Aorta (tissue), 5 donors: ENCODE measurements at places on chromosomes 2 and 18. TPM values are rescaled to one million over a fixed set of nuclear protein-coding genes. Genes with fewer than 3 reads are reported as not detected.
A peak's percentile ranks its signal among the peaks of the same experiment; 100 is the strongest.

Gene ANKRD30BL
- not detected for total RNA-seq

Gene DSC3
- 2.3 TPM for total RNA-seq

Gene CLEC4F
- total RNA-seq, result 0.72 TPM

Gene PAX3
- total RNA-seq, result 0.60 TPM

Gene BCL11A
- 0.97 TPM for total RNA-seq

Gene RGPD3
- total RNA-seq, result not detected

Gene POLE4
- 59.3 TPM for total RNA-seq

Gene MYCN
- 2.1 TPM for total RNA-seq

Gene USP34
- 128 TPM for total RNA-seq

GRCh38 chr2:237978058-237978712 is 11.4 kb downstream of the UBE2F start:
- H3K4me1 ChIP-seq, result no peaks in the 10 kb centered on the region
- peak; percentile 61 for DNase-seq
- no peaks in the 10 kb centered on the region for H3K36me3 ChIP-seq

DNA sequence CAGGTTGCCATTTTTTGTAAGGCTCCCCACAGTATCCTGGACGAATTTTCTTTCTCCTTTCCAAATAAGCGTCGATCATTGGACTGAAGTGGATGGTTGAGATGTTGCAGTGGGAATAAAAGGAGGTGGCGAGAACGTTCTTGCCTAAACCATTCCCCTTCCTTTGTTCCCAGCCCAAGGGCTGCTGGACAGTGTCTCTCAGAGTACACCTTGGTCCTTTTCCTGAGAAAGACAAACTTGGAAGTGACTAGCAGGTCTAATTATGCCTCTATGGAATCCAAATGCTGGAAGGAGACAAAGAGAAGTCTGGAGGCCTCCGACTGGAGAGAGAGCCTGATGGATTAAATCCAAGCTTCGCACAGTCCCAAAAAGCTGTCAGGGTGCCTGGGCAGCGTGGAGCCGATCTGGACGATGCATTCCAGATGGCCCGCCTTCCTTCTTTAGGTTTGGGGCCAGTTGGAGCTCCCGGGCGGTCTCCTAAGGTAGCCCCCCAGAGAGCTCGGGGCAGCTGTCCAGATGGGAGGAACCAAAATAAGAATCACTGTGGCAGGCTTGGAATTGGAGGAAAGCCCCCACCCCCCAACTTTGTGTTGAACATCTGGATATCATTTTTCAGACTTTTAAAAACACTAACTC is 186.8 kb downstream of the TMEM247 start:
- peaks cover 11% of the 10 kb centered on the region for H3K4me1 ChIP-seq
- H3K36me3 ChIP-seq, result no peaks in the 10 kb centered on the region
- H3K27ac ChIP-seq, result peak overlapping the region; percentile 6
- no peak overlapping the region for H3K4me3 ChIP-seq
- no peaks in the 10 kb centered on the region for H3K27me3 ChIP-seq
- peak; percentile 67 for DNase-seq

DNA sequence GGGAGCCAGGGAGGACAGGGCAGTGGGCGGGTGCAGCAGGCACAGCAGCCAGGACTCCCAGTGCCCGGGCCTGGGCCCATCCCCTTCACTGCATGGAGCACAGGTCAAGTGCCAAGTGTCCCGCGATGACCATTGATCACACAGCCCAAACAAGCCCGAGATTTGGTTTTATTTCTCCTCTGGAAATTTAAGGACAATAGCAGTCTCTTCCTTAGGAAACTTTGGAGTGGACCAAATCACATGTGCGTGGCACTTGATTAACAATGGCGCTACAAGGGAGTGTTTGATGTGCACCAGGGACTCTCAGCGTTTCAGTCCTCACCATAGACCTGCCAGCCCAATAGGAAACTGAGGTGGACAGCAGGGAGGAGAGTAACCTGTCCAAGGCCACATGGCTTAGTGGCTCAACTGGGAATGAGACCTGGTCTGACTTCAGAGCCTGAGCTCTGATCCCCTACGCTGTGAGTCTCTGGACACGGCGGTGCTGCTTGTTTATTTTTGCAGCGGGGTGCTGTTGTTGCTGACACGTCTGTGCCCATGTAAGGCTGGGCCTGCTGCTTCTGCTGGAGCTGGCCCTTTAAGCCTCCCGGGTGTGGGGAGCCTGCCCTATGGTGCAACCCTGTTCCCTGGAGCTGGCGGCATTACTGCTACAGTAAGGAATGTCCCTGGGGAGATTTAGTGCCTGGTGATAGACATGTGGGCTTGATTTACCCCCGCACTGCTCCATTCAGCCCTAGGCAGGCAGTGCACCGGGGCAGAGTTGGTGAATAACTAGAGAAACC is 194.2 kb downstream of the INHBB start:
- no peaks in the 10 kb centered on the region for H3K4me1 ChIP-seq
- no peaks in the 10 kb centered on the region for H3K36me3 ChIP-seq

DNA sequence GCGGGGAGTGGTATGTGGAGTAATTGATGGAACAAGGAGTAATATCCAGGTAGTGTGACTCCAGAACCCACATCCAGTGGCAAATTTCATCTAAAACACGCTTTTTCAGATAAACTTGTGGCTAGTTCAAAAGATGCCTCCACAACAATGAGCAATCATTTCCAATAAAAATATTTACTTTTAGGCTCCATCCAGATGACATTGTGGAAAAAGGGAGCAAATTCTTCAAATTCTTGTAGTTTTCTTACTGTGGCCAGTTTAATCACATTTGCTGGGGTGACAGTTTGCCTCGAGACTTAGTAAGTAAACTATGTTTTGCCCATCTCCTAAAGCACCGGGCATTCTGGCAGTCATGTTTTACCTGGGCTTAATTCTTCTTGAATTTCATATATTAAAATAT is 243.6 kb downstream of the IRS1 start:
- no peaks in the 10 kb centered on the region for H3K27me3 ChIP-seq
- no peaks in the 10 kb centered on the region for H3K36me3 ChIP-seq

DNA sequence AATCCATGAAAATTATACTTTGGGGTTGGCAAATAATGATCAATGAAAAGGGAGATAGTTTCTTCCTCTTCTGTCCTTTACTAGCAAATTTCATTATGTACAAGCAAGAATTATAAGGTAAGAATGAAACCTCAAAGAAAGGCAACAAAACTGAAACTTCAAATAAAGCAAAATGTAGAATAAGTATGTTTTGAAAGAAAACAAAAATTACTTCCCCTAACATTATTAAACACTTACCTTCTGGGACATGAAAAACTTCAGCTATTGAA is 29.4 kb downstream of the THADA start:
- H3K27me3 ChIP-seq, result no peaks in the 10 kb centered on the region
- H3K27ac ChIP-seq, result no peak overlapping the region
- peaks cover 4% of the 10 kb centered on the region for H3K36me3 ChIP-seq

- no peaks in the 10 kb centered on the region for H3K27me3 ChIP-seq
- H3K27ac ChIP-seq, result peak overlapping the region; percentile 57
- DNase-seq, result no peak
- H3K36me3 ChIP-seq, result no peaks in the 10 kb centered on the region
- no peaks in the 10 kb centered on the region for H3K4me1 ChIP-seq
- H3K4me3 ChIP-seq, result peak overlapping the region; percentile 31
These were observed 18.1 kb downstream of the ZNF516 start for GRCh38 chr18:76476665-76477561.

GRCh38 chr18:60656553-60656952 is 284.0 kb upstream of the MC4R start:
- H3K27me3 ChIP-seq, result no peaks in the 10 kb centered on the region
- no peak overlapping the region for H3K27ac ChIP-seq
- DNase-seq, result no peak
- no peaks in the 10 kb centered on the region for H3K4me1 ChIP-seq
- H3K36me3 ChIP-seq, result no peaks in the 10 kb centered on the region

- no peaks in the 10 kb centered on the region for H3K27me3 ChIP-seq
- no peaks in the 10 kb centered on the region for H3K36me3 ChIP-seq
- DNase-seq, result no peak
- H3K4me3 ChIP-seq, result no peak overlapping the region
These were observed 125.7 kb upstream of the THSD7B start for GRCh38 chr2:136639651-136640050.

GRCh38 chr18:73244401-73244800 is 376.6 kb upstream of the NETO1 start:
- H3K4me1 ChIP-seq, result no peaks in the 10 kb centered on the region
- no peak for DNase-seq
- no peak overlapping the region for H3K4me3 ChIP-seq
- no peaks in the 10 kb centered on the region for H3K36me3 ChIP-seq
- no peak overlapping the region for H3K27ac ChIP-seq
- no peaks in the 10 kb centered on the region for H3K27me3 ChIP-seq
